ENCODE measurements at places on chromosomes 4 and X.

DNA sequence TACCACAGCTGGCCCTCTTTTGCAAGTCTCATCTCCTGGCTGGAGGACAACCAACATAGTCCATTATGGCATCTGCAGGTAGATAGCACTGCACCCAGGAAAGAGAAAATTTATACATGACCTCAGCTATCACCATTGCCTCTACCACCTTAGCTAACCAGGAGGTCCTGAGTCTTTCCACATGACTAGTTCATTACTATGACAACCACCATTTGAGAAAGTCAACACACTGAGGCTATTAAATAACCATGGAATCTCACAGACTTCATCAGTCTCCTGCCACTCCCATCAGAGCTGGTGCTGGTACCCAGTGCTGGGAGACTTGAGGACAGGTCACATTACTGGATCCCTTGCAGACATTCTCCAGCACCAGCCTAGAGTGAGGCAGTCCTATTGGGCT, 285.9 kb downstream of the GBA3 start:
- peak; percentile 2 for DNase-seq

DNA sequence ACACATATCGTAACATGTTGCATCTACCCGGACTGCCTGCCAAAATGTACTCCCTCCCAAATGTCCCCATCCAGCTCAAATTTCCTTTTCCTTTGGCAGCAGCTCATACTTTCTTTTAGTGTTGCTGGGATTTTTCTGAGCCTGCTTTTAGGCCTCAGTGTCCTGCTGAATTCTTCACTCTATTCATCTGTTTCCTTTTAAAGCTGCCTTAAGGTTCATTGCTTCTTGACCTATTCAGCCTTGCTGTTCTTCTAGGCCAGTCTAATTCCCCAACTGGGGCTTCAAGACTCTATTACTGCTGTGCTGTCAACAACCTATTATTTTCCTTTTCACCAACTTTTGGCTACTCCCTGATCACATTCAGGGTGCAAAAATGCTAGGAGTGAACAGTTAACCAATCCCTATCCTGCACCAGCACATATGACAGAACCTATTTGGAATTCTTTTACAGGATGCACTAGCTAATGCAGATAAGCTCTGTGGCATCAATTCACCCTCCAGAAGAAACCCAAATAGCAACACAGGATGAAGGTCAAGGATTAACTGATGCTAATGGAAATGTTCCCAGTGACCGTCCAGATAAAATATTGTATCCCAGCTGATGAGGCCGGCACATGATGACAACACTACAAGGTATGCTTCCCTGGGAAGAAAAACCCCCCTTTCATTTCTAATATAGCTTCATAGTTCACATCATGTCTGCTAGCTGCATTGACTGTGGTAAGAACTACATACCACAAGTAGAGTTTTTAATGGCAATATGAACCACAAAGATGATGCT, 114.7 kb upstream of the TTC29 start:
- DNase-seq, result peak; percentile 45

DNA sequence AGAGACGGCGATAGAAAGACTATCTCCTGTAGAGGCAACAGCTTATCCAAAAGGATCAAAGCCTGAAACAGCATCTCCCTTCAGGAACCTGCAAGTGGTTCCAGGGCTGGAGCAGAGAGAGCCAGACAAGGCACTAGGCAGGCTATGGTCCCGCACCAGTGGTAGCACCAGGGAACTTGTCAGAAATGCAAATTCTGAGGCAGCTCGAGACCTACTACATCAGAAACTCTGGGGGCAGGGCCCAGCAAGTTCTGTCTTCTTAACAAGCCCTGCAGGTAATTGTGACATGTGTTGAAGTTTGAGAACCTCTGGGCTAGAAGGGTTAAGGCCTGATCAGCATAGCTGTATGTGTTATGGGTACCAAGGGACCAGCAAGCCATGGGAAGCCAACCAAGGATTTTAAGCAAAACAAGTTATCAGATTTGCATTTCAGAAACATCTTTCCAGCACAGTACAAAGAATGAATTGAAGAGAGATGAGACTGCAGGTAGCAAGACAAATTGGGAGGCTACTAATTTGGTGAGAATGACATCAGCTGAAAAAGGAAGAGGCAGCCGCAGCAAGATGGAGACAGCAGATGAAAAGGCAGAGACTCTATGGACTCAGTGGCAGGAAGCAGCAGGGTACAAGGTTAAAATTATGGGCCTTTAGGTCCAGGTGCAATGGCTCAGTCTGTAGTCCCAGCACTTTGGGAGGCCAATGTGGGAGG, 139.7 kb downstream of the TSPAN5 start:
- DNase-seq, result peak; percentile 15

DNA sequence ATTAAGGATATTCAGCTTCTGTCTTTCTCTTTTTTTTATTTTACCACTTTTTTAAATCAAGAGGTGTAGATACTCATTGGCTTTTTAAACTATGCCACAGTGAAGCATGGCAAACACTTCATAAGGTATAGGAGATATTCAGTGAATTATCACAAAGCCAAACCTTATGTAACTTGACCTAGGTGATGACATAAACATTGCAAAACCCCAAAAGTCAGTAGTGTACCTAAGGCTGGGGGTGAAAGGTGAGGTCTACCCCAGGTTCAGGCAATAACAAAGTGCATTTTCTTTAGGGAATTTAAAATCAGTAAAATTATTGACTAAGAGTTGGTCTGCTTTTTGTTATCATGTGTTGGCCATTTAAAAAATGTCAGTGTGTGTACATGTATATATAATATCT, 39.1 kb downstream of the CDKL5 start:
- DNase-seq, result no peak

DNA sequence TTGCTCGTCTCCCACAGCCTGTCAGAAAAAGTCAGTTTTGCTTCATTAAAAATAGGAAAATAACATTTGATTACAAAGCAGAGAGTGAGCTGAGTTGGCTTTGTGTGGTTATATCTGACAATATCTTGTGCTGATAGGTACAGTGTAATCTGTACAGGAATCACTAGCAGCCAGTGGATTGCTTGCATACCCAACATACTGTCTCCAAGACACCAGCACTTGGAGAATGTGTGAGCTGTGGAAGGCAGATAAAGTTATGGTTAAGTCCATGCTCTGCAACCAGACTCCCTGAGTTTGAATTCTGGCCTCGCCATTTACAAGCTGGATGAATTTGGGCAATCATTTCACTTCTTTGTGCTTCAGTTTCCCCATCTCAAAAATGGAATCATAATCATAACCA, 57.5 kb upstream of the TMPRSS11F start:
- no peak for DNase-seq

DNA sequence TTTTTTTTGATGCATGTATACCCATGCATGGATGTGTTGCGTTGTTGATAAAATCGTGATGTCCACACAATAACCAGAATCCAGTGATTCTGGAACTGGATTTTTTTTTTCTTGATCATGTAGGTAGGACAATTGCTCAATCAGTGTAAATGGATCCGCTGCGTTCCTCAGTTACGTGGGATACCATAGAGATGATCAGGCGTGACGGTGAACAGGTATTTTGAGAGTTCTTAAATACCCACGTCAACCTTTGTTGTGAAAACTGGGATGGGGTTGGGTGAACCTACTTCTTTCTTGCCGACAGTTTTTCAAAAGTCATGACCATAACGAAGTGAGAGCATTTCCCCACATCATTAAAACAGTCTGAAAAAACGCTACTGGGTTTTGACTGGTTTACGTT, 913 bp upstream of the SMIM10L2A start:
- no peak for DNase-seq

GRCh38 chrX:37603938-37604409, 32.5 kb downstream of the LANCL3 start:
- peak; percentile 18 for DNase-seq

DNA sequence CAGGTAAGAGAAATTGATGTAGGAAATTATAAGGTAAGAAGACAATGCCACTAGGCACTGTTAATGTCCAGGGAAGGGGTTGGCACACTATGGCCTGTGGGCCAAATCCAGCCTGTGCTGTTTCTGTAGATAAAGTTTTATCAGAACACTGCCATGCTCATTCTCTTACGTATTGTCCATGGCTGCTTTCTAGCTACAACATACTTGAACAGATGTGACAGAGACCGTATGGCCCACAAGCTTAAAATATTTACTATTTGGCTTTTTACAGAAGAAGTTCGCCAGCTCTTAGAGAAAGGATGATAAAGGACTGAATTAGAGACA, 168.0 kb downstream of the CDS1 start:
- DNase-seq, result no peak

DNA sequence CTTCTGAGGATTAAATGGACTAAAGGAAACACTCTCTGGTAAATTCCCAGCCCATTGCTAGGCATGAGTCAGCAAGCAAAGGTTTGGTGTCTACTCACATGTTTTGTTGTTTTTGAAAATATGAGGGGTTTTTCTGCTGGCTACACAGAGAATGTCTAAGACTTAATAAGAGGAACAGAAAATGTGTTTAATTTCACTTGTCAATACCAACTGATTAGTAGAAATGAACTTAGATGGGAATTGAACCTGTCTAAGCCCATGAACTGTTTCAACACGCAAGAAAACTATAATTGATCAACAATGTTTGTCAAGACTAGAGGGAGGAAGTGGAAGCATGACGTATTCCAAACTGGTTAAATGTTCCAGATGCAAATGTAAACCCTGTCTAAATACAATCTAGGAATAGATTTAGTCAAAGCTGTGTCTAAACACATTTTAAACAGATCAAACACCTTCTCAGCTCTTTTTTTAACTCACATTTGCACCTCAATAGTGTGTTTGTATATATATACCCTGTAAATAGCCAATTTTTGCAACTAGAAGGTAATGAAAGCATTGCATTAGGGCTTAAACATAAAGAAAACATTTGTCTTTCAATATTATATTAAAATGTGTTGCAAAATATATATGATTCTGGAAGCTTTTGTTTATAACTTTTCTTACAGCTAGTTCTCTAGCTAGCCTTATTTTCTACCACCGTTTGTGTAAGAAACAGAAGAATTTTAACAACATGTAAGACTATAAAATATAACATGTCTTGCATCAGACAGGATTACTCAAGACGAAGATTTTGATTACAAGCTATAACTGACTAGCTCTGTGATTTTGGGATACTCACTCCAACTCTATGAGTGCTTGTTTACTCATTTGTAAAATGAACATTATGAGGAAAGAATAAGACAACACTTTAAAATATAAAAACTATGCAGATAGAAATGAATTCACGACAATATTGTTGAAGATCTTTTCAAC, 607.8 kb downstream of the FSTL5 start:
- peak; percentile 76 for DNase-seq

GRCh38 chr4:176792326-176793059, at the start of gene VEGFC:
VEGFC (minus strand) TSS chr4:176792922; CDS start chr4:176792311, 611 bp downstream.
- peak; percentile 92 for DNase-seq

DNA sequence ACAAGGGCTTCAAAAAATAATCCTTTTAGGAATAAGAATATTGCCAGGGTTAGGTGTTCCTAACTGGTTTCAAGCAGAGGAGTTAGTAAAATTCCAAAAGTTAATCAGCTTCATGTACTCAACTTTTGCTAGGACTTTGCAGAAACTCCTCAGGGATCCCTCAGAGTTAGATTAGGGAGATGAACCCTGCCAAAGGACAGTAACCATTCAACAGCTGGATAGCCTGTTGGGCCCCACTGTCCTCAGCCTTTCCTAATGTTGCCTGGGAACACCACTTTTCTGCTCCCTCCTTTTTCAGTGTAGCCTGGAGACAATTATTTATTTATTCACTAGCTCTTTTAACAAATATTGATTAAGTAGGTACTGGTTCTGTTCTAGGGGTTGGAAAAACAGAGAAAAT, 53.8 kb downstream of the NFKB1 start:
- DNase-seq, result no peak

DNA sequence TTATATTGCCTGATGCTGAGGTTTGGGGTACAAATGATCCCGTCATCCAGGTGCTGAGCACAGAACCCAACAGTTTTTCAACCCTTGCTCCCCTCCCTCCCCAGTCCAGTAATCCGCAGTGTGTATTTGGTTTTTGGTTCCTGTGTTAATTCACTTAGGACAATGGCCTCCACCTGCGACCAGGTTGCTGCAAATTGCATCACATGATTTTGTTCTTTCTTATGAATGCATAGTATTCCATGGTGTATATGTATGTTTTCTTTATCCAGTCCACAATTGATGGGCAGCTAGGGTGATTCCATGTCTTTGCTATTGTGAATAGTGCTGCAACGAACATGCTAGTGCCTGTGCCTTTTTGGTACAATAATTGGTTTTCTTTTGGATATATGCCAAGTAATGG, 25.4 kb downstream of the GABRQ start:
- no peak for DNase-seq

- no peak for DNase-seq
Observed at GRCh38 chrX:53171356-53171755, 53.7 kb downstream of the KDM5C start.

DNA sequence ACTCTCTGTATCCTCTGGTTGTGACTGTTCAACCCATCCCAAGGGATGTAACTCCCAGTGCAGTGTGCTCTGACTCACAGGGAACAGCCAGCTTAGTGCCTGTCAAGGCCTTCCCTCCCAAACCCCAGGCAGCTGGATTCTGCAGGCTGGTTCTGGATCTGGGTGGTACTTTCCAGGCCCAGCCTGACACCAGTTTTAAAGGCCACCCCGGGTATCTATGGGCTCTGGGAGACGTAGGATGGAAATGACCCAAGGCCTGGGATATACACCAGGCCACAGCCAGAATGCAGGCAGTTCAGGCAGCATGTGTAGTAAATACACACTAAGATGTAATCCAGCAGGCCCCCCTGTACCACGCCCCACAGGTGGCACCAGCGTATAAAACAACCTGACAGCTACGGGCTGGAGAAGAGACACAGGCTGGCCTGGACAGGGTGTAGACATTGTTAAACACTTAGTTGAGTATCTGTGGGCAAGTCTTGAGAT, 64.2 kb downstream of the SPINK2 start:
- peak; percentile 64 for DNase-seq

DNA sequence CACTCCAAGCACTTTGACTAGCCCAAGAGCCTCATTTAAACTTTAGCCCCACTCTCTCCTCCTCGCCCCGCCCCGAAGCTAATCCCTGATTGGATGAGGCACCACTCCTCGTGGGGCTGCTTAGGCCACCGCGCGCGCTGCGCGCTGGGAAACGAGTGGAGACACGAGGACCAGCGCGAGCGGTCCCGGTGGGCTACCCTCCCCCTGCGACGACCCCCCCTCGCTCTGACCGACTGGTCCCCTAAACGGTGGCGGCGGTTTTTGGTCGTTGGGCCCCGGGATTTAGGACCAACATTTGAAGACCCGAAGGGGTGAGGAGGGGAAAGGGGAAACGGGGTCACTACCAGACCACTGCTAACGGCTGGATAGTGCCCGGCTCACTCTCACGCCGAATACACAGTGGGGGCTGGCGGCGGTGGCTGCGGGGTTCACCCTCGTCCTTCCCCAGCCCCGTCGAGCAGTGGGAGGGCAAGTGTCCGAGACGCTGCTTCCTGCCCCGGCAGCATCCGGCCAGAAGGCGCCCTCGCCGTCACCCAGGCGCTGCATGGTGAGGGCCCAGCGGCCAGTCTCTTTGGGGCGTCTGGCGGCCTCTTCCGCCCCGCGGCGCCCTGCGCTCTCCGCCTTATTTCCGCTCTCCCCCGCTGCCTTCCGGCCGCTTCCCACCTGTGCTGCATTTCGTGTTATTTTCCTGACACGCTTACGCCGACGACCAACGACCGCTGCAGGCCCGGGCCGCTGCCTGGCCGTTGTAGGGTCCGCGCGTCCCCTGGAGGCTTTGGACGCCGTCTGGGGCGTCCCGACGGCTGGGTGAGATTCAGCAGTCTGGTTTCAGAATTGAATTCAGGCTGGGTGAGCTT, at the start of gene RBM46:
Gene RBM46, plus strand, starts transcription at position 147 of the 857 bp plus-strand sequence. CDS start 15,481 bp downstream, outside the sequence.
- no peak for DNase-seq

Data from astrocyte of the hippocampus (primary cell).